Transverse colon (tissue), 4 donors: ENCODE measurements at places on chromosomes 16 and 17. TPM values are rescaled to one million over a fixed set of nuclear protein-coding genes. Genes with fewer than 3 reads are reported as not detected.

DNA sequence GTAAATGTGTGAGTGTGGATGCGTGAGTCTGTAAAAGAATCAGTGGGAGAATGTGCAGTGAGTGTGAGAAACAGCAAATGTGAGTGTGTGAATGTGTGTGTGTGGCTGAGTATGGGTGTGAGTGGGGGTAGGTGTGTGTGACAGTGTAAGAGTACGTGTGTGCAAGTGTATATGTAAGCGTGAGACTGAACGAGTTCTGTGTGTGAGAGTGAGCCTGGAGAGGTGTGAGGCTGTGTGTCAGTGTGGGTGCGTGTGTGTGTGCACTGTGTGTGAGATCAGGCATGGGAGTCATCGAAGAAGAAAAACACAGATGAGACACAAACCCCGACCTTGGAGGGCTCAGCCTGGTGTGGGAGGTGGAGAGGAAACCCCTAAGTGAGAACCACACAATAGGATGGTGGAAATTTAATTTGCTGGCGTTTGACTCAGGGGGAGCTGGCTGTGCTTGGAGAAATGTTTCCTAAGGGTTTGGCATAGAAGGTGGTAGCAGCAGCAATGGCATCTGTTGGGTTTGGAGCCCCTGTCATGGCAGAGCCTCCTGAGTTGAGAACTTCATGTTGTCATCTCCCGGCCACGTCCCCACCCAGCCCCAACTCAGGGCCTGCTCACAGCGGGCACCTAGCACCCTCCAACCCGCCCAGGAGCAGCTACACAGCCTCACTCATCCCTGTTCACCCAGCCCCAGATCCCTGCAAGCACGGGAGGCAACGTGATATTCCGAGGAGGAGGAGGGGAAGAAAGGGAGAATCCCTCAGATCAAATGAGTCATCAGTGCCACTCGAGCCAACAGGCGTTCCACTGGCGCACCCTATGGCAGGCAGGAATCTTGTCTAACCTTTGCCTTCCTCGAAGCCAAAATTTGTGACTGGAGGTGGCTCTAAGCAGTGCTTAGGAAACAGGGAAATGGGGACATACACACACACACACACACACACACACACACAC is 14.3 kb upstream of the NUBP1 start:
- DNase-seq, result peak; percentile 21
- no peak overlapping the region for H3K4me3 ChIP-seq
- no peaks in the 10 kb centered on the region for H3K27me3 ChIP-seq

DNA sequence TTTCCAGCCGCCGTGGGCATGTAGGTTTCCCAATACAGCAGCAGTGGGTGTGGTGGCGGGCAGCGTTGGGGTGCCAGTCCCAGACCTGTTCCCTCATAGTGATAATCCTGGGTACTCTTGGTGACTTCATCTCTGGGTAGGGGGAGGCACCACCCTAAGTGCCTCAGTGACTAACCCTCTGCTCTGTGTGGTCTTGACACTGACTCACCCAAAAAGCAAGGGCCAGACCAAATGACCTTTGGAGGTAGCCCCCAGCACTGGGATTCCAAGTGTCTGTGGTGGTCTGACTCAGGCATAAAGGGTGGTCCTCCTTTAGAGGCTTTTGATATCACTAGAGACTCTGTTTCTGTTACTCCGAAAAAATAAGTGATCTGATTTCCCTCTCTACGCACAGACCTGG is 908 bp downstream of the CALB2 start:
- DNase-seq, result no peak
- peaks cover 39% of the 10 kb centered on the region for H3K27me3 ChIP-seq
- H3K36me3 ChIP-seq, result no peaks in the 10 kb centered on the region
- no peak overlapping the region for H3K27ac ChIP-seq
- no peaks in the 10 kb centered on the region for H3K4me1 ChIP-seq

GRCh38 chr17:78239489-78239931 is 8.1 kb downstream of the TMEM235 start:
- no peaks in the 10 kb centered on the region for H3K27me3 ChIP-seq
- no peaks in the 10 kb centered on the region for H3K36me3 ChIP-seq
- no peak for DNase-seq
- no peak overlapping the region for H3K4me3 ChIP-seq
- H3K27ac ChIP-seq, result no peak overlapping the region

DNA sequence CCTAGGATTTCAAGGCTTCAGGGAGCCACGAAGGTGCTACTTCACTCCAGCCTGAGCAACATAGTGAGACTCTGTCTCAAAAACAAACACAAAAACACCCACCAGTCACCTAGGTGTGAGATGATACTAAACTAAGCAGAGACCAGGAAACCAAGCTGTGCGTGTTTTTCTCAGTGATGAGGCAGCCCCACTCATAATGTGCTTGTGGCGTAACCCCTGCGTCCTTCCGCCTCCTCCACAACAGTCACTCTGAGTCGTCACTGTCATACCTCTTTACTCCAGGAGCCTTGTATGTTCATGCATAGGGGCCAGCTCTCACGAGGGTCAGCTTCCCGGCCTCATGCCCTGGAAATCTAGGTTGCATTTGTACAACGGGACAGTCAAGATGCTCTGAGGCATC is 31.1 kb upstream of the SLC47A1 start:
- H3K4me1 ChIP-seq, result peaks cover 7% of the 10 kb centered on the region
- H3K27me3 ChIP-seq, result no peaks in the 10 kb centered on the region

DNA sequence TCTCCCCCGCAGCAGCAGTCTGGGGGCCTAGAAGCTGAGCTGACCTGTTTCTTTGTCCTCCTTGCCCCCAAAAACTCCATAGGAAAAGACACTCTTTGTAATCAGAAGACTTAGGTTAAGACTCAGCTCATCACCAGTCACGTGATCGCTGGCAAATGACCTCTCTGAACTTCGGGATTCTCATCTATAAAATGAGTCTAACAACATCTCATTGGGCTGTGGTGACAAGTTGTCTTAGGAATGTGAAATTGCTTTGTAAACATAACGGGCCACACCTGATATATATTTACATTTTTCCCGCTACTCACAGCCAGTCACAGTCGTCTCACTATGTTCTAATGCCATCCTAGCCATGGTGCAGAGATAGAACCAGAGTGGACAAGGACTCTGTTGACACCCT is 86.0 kb upstream of the LHX1 start:
- H3K27me3 ChIP-seq, result peaks cover 20% of the 10 kb centered on the region
- H3K4me3 ChIP-seq, result no peak overlapping the region
- no peaks in the 10 kb centered on the region for H3K4me1 ChIP-seq
- DNase-seq, result no peak
- H3K27ac ChIP-seq, result no peak overlapping the region

- no peaks in the 10 kb centered on the region for H3K4me1 ChIP-seq
- H3K27ac ChIP-seq, result no peak overlapping the region
- no peaks in the 10 kb centered on the region for H3K36me3 ChIP-seq
- H3K4me3 ChIP-seq, result no peak overlapping the region
Observed at GRCh38 chr17:29212681-29213121, 32.5 kb upstream of the MYO18A start.

GRCh38 chr17:32100971-32101631 is 41.2 kb upstream of the RHOT1 start:
- no peak overlapping the region for H3K4me3 ChIP-seq
- H3K27me3 ChIP-seq, result no peaks in the 10 kb centered on the region
- no peak overlapping the region for H3K27ac ChIP-seq
- peak; percentile 39 for DNase-seq
- no peaks in the 10 kb centered on the region for H3K36me3 ChIP-seq

GRCh38 chr17:45664921-45665320 is 119.2 kb upstream of the CRHR1 start:
- peaks cover 18% of the 10 kb centered on the region for H3K27me3 ChIP-seq
- H3K27ac ChIP-seq, result no peak overlapping the region
- no peaks in the 10 kb centered on the region for H3K36me3 ChIP-seq
- H3K4me1 ChIP-seq, result no peaks in the 10 kb centered on the region
- no peak for DNase-seq
- H3K4me3 ChIP-seq, result no peak overlapping the region

DNA sequence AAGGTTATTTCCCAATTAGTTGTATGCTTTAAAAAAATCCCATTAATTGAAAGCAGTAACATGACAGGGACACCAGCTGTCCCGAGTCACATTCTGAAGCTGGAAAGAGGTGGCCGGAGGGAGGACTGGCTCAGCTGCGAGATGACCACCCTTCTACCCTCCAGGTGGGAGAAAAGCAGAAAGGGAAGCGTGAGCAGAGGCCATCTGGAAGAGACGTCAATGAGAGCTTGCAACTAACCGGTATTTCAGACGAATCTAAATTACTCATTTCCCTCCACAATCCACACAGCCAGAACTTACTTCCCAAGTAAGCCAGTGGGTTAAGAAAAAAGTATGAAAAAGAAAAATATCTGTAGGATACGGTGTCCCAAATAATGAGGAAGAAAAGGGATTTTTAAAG is 28.5 kb upstream of the SLC38A8 start:
- H3K4me1 ChIP-seq, result no peaks in the 10 kb centered on the region
- H3K27me3 ChIP-seq, result no peaks in the 10 kb centered on the region
- no peak for DNase-seq
- H3K36me3 ChIP-seq, result peaks cover 71% of the 10 kb centered on the region
- H3K27ac ChIP-seq, result no peak overlapping the region
- no peak overlapping the region for H3K4me3 ChIP-seq

- H3K27ac ChIP-seq, result peak overlapping the region; percentile 95
- peak; percentile 47 for DNase-seq
- no peaks in the 10 kb centered on the region for H3K36me3 ChIP-seq
Observed at GRCh38 chr17:81397314-81398175, 2.3 kb downstream of the BAHCC1 start.

GRCh38 chr17:28385037-28385400 is 13.5 kb downstream of the SARM1 start:
- peak; percentile 42 for DNase-seq
- H3K4me3 ChIP-seq, result peak overlapping the region; percentile 53

- no peak overlapping the region for H3K4me3 ChIP-seq
- peaks cover 4% of the 10 kb centered on the region for H3K27me3 ChIP-seq
- H3K27ac ChIP-seq, result no peak overlapping the region
- no peak for DNase-seq
- H3K4me1 ChIP-seq, result no peaks in the 10 kb centered on the region
Observed at GRCh38 chr16:54633943-54634362, 296.7 kb upstream of the IRX5 start.

DNA sequence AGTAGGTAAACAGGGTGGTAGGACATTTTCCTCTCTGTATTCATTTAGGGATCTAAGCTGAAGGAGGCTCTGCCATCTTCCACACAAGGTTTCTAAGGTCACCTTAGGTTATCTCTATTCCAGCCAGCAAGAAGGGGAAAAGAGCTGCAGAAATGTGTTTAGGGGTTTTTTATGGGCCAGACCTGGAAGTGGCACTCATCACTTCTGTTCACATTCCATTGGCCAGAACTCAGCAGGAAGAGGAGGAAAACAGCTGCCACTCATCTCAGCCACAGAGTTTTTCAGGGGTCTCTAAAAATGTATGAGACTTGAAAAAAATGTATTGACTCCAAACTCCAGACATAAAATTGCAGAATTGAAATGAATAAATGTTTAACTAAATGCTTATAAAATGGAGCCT is 65.8 kb downstream of the FTO start:
- no peak overlapping the region for H3K27ac ChIP-seq
- peaks cover 37% of the 10 kb centered on the region for H3K4me1 ChIP-seq
- H3K27me3 ChIP-seq, result no peaks in the 10 kb centered on the region

- H3K27ac ChIP-seq, result no peak overlapping the region
- no peaks in the 10 kb centered on the region for H3K4me1 ChIP-seq
- H3K27me3 ChIP-seq, result peaks cover 59% of the 10 kb centered on the region
Observed at GRCh38 chr16:54175552-54176375, 110.8 kb downstream of the IRX3 start.

GRCh38 chr17:40021451-40021971 is 6.3 kb downstream of the CSF3 start:
- H3K4me3 ChIP-seq, result no peak overlapping the region
- DNase-seq, result no peak
- no peaks in the 10 kb centered on the region for H3K27me3 ChIP-seq
- H3K36me3 ChIP-seq, result peaks cover 8% of the 10 kb centered on the region

DNA sequence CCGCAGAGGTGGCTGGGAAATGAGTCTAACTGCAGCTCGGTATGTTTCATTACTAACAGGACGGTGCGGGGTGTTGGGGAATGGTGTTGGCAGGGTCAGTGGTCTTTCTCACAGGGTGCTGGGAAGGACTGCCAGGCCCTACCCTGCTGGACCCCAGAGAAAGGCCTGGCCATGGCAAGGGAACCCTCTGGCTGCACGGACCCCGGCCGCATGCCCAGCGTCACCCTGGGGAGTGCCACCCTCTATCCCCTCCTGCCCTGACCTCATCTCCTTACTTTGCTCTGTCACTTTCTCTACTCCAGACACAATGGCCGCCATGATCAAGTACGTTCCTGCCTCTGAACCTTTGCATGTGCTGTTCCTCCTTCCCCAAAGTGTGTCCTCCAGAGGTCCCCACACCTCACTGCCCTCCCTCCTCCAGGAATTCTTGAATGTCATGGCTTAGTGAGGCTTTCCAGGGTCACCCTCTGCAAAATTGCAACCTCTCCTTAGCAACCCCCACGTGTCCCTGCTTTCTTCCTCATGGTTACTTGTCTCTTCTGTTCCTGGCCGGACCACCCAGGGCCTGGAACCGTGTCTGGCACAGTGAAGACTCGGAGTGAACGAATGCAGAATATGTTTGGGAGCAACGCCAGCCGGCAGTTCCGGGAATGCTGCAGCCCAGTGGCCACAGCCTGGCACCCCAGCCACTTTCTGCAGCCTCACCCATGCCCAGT is 15.2 kb downstream of the ADAD2 start:
- no peaks in the 10 kb centered on the region for H3K27me3 ChIP-seq
- H3K4me1 ChIP-seq, result no peaks in the 10 kb centered on the region
- DNase-seq, result no peak
- H3K4me3 ChIP-seq, result no peak overlapping the region
- H3K27ac ChIP-seq, result no peak overlapping the region

- H3K4me3 ChIP-seq, result no peak overlapping the region
- H3K36me3 ChIP-seq, result no peaks in the 10 kb centered on the region
- DNase-seq, result no peak
- H3K27me3 ChIP-seq, result peaks cover 5% of the 10 kb centered on the region
- H3K27ac ChIP-seq, result no peak overlapping the region
- H3K4me1 ChIP-seq, result no peaks in the 10 kb centered on the region
Observed at GRCh38 chr17:36743130-36743529, 141.7 kb downstream of the MRM1 start.

- H3K4me3 ChIP-seq, result no peak overlapping the region
- no peak for DNase-seq
- H3K4me1 ChIP-seq, result no peaks in the 10 kb centered on the region
Observed at GRCh38 chr17:35900280-35900679, 20.1 kb upstream of the CCL5 start.

The NPIPA5 gene
- total RNA-seq, result 39.4 TPM

The NPIPB9 gene
- 23.9 TPM for total RNA-seq

The TNK1 gene
- 38.9 TPM for total RNA-seq

The NGFR gene
- 3.7 TPM for total RNA-seq

The HASPIN gene
- 0.64 TPM for total RNA-seq

The WNT9B gene
- not detected for total RNA-seq

The SCARF1 gene
- total RNA-seq, result 11.2 TPM

The DHRS7C gene
- total RNA-seq, result not detected
